Activated gamma-delta T cell treated with Interleukin-2 at 50 U/mL for 16 hours (primary cell): ENCODE measurements at places on chromosomes 2 and 18.

GRCh38 chr2:119136093-119136492 is 22.5 kb downstream of the C1QL2 start:
- DNase-seq: no peak

GRCh38 chr2:222256250-222256649 is 42.5 kb downstream of the PAX3 start:
- DNase-seq: no peak

- no peak for DNase-seq
These were observed 37.3 kb upstream of the XPO1 start for GRCh38 chr2:61575447-61575859.

DNA sequence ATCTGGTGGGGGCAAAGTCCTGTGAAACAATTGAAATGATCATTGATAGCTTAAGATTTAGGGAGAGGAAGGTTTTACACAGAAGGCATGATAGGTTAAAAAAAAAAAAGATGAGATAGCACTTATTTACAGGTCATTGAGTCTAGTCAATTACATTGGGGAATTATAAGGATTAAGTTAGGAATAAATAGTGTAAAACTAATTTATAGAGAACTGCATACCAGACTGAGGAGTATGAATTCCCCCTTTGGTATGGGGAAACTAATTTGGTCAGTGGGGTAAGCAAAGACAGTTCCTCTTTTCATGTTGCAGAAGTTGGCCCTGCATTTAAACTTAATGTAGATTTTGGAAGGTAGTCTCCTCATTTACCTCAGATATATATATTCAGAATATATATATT is 10.8 kb downstream of the GLS start:
- no peak for DNase-seq

GRCh38 chr18:12791610-12792009 is 88.8 kb downstream of the PSMG2 start:
- no peak for DNase-seq

GRCh38 chr2:84876369-84876768 is 4.5 kb downstream of the TRABD2A start:
- no peak for DNase-seq

- no peak for DNase-seq
These were observed 944.9 kb upstream of the ZEB2 start for GRCh38 chr2:145464866-145465265.

- DNase-seq: no peak
These were observed 318.7 kb downstream of the CELF4 start for GRCh38 chr18:37246779-37247340.

- DNase-seq: no peak
These were observed 20.0 kb upstream of the MTCL1 start for GRCh38 chr18:8685141-8685913.

GRCh38 chr18:44323125-44323524 is 357.6 kb upstream of the SETBP1 start:
- DNase-seq: no peak

GRCh38 chr18:57925706-57926105 is 118.3 kb upstream of the NEDD4L start:
- no peak for DNase-seq

DNA sequence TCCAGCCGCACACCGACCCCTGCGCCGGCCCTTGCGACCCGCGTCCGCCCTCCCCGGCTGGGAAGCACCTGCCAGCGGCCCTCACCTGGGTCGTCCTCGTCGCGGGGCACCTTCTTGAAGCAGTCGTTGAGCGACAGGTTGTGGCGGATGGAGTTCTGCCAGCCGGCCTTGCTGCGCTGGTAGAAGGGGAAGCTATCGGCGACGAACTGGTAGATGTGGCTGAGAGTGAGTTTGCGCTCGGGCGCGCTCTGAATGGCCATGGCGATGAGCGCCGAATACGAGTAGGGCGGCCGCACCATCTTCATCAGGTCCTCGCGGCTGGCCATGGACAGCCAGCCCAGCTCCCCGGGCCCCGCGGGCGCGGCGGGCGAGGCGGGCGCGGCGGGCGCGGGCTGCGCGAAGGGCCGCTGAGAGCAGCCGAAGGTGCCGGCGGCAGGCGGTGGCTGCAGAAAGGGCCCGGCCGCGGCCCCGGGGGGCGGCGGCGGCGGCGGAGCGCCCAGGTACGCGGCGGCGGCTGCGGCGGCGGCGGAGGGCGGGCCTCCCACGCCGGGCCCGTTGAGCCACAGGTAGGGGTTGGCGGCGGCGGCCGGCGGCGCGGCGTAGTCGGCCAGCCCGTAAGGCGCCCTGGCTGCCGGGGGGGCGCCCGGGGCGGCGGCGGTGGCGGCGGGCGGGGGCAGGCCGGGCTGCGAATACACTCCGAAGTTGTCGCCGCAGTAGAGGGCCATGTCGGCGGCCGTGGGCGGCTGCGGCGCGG is 505 bp downstream of the FOXI3 start:
- no peak for DNase-seq

- DNase-seq: no peak
These were observed 30.9 kb downstream of the MEMO1 start for GRCh38 chr2:31979956-31980355.

DNA sequence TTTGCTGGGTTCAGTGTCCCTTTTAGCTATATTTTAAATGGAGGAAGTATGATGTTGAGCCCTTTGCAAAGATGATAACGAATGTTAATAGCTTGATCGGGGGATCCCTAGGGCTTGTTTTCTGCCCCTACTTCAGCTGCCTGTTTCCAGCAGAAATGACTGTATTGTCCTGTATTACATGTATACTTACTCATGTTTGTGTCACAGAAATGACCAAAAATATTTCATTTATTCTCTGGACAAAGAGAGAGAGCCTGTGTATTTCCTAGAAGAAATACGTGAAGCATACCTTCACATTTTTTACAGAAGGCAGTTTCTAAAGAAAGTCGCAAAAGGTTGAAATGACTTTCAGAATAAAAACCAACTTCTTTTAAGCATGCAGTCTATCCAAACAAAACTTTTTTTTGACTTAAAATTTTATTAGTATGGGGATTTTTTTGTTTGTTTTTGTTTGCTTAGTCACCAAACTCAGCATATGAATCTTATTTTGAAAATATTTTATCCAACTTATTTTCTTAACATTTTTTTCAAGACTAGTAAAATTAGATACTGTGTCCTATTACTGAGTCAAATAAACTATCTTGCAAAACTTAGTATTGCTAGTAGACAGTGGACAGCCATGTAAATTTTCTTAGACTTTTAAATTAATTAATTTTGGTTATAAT is 68.9 kb downstream of the PTRHD1 start:
- no peak for DNase-seq
